ENCODE measurements at places on chromosomes 12 and 14. TPM values are rescaled to one million over a fixed set of nuclear protein-coding genes. Genes with fewer than 3 reads are reported as not detected.

DNA sequence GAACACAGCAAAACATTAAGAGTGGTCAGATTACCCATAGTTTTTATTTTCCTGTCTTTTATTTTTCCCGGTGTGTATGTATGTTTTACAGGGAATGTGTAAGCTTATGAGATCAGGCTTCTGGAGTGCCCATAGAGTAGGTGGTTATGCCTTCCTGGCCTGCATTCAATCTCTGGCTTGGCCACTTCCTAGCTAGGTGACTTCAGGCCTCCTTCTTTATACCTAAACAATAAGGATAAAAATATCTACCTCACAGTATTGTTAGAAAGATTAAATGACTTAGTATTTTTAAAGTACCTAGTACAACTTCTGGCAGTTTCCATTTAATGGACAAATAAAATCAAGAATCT is 42.4 kb downstream of the ITPR2 start:
- no peak for DNase-seq

DNA sequence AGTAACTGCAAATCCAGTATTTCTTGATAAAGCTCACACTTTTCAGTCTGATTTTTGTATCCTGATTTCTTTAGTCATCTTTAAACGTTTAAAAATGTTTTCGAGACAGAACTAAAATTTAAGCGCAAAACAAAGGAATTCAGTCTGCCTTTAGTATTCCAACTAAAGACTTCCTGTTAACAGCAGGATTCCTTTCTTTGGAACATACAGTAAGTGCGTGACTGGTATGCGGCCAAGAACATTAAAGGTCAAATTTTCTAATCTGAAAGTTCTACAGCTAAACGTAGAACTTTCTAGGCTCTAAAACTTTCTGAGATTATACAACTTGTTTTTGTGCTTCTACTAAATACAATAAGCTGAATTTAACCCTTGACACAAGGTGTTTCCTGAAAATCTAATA is 9.9 kb downstream of the SAV1 start:
- DNase-seq: no peak

- DNase-seq: no peak
Observed at GRCh38 chr14:36513451-36514277, 6.4 kb downstream of the NKX2-1 start.

DNA sequence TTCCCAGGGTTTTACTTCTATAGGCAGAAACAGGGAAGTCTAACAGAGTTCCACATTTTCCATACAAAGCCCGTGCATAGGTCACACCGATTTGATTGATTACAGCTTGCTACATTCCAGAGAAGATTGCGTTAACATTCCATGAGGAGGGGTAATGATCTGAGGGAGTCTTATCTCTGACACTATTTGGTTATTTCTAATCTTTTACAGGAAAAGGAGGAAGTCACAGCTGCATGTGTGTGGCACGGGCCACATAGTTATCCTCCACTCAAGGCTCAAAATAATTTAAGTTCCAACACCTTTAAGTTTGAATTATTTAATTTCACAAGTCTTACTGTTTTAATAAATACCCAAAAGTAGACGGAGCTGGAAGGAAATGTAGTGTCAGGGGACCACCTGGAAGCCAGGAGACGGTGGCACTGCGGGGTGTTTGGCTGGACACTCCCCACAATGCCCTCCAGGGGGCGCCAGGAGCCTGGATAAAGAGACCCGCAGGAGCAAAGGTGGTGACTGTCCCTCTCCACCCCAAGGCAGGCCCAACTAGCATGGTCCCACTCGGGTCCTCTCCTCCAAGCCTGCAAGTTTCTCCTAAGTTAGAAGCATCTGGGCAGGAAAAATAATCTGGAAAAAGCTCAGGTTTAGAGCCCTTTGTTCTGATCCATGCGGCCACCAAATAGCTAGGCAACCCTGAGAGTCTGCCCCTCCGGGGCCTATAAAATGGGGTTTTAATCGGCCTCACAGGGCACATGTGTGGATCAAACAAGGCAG is 20.2 kb downstream of the KRT8 start:
- no peak for DNase-seq

DNA sequence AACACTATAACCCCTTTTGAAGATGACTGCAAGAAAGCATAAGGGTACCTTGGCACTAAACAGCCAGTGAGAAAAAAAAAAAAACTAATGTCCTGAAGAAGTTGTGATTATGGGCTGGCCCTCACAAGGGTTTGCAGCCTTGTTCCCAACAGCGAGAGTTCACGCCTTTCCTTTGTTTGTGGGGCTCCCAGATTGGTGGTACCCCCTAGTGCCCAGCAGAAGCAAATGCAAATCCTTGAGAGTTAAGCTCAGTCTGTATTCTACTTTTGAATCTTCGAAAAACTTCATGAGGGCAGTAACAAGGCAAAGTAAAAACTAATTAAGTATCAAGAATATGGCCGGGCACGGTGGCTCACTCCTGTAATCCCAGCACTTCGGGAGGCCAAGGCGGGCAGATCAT is 238.9 kb upstream of the LMO3 start:
- DNase-seq: no peak

GRCh38 chr14:89479802-89480201 is 62.8 kb upstream of the FOXN3 start:
- no peak for DNase-seq

DNA sequence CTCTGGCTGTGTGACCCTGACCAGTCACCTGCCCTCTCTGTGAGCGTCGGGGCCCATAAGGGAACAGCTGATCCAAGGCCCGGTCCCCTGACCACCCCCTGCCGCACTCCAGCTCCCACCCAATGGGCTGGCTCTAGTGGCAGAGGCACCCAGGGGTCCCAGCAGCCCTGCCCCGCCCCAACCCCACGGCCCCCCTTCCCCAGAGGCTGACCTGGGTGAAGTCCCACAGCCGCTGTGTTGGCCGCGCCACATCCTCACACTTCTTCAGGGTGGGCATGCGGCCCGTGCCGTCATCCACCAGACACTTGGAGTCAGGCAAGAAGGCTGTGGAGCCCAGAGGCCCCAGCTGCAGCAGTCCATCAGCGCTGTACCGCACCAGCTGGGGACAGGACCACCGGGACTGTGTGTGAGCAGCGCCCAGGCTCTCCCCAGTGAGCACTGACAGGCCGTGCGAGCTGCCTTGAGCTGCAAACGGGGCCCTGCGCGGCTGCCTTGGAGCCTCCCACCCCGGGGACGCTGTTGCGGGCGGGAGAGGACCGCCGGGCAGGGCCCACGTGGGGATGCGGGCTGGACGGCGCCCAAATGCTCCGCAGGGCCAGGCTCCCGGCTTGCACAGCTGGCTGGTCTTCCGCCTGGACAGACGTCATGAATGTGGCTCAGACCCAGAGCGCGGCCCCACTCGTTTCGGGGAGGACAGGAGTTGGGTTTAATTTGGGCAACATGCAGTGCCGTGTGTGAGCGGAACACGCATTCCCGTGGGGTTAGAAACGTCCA is 53.5 kb downstream of the NOC4L start:
- DNase-seq: no peak

GRCh38 chr12:131830335-131830913 is 2.2 kb downstream of the MMP17 start:
- peak; percentile 54 for DNase-seq

DNA sequence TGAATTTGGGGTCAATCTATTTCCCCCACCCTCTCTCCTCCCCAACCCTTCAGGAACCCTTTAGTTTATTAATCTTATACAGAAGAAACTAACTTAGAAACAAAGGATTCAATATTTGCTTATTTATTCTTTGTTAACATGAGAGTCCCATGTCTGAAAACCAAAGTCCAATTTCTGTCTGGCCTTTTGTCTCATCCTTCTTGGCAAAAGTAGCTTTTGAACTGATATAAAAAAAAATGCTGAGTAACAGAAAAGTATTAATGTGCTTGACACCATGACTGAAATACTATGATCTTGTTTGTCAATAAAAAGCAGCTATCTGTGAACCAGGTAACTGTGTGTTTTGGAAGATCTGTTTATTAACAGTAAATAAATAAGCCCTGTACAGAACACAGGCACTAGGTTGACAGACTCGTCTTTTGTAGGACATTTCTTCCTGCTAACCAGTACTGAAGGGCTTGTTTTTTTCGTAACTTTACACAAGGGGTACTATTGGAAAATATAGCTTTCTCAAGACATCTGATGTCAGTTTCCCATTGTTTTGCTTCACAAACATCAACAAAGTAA is 10.8 kb downstream of the PIGH start:
- DNase-seq: no peak

GRCh38 chr14:82124511-82124910 is 590.9 kb upstream of the SEL1L start:
- DNase-seq: no peak

- DNase-seq: no peak
Observed at GRCh38 chr14:106505366-106505765, 979.0 kb downstream of the TMEM121 start.

GRCh38 chr12:58961166-58961565 is 40.9 kb upstream of the LRIG3 start:
- DNase-seq: no peak

- no peak for DNase-seq
Observed at GRCh38 chr14:29865299-29865698, 62.3 kb downstream of the PRKD1 start.

DNA sequence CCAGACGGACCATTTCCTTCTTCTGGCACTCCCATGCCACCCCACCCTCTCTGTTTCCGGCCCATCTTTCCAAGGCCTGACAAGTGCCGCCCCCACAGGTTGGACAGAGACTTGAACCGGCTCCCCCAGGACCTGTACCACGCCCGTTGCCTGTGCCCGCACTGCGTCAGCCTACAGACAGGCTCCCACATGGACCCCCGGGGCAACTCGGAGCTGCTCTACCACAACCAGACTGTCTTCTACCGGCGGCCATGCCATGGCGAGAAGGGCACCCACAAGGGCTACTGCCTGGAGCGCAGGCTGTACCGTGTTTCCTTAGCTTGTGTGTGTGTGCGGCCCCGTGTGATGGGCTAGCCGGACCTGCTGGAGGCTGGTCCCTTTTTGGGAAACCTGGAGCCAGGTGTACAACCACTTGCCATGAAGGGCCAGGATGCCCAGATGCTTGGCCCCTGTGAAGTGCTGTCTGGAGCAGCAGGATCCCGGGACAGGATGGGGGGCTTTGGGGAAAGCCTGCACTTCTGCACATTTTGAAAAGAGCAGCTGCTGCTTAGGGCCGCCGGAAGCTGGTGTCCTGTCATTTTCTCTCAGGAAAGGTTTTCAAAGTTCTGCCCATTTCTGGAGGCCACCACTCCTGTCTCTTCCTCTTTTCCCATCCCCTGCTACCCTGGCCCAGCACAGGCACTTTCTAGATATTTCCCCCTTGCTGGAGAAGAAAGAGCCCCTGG is 1.2 kb upstream of the CMTM5 start:
- DNase-seq: no peak

GRCh38 chr14:75915045-75915444 is 66.8 kb downstream of the TGFB3 start:
- DNase-seq: no peak

DNA sequence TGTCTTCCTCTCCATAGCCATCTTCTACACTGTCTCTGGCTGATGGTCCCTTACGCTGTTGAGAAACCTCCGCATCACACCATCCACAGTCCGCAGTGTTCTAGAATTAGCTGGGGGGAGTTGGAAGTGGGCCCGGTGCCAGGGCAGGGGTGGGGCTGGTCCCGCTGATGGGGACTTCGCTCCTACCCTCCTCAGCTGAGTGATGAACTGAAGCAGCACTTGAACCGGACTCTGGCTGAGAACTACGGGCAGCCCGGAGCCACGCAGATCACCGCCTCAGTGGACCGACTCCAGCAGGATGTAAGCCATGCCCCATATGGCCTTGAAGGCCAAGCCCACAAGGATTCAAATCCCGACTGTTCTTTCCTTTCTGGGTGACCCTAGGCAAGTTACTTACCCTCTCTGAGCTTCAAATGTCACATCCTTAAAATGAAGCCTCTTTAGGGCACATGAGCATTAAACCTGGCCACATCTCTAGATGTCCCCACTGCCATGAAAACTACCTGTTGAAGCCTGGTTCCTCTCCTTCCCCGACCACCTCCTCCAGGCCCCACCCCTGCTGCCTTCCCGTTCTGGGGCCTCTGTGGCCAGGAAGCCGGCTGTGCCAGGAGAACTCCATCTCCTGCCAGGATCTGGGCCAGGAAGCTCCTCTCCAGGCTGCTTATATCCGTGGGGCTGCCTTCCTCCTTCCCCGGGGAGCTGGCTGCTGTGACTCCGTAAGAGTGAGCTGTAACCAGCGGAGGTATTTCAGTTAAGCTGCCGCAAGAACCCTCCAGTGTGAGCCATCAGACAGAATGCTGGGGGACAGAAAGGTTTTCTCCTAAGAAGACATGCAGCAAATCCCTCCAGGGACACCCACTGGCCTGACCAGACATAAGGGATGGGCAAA is 53.1 kb downstream of the TSPAN11 start:
- no peak for DNase-seq

- DNase-seq: no peak
Observed at GRCh38 chr12:83018088-83018487, 331.4 kb downstream of the TMTC2 start.

- no peak for DNase-seq
Observed at GRCh38 chr12:95976416-95976832, 19.7 kb downstream of the HAL start.

DNA sequence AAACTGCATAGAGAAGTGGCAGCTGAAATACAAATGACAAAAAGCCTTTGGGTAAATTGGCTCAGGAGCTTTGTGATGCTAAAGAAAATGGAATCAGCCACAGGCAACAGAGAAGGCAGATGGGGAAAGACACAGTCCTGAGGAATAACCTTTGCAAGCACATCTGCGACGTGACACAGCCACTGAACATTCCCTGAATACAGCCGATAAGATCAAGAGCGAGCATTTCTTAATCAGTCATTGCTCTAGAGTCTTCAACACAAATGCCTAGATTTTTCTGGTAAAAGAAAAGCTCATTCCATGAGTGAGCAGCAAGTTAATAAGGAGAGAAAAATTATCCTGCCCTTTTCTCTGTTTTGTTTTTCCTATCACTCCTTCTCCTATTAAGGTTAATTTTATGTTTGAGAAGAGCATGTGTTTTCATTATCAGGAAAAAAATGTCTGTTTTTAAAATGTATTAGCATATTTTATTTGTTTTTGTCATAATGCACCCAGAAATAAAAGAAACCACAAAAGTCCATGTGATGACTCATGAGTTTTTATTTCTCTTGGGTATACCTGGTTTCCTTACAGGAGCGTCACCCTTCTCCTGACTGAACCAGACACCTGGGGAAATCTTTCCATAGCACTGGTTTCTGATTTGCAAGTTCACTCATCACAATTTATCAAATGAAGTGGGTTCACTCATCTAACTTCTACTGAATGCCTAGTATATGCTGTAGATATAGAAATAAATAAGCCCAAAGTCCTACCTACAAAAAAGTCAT is 45.4 kb upstream of the PCED1B start:
- DNase-seq: no peak

GRCh38 chr14:58463147-58463546 is 35.6 kb downstream of the KIAA0586 start:
- no peak for DNase-seq

GRCh38 chr14:24278424-24278823 is 7.0 kb upstream of the RABGGTA start:
- DNase-seq: no peak

DPF3 gene
- polyA plus RNA-seq: 4.5 TPM

CD27 gene
- polyA plus RNA-seq: 1.6 TPM

C14orf39 gene
- 0.47 TPM for polyA plus RNA-seq

ZC2HC1C gene
- 7.1 TPM for polyA plus RNA-seq

TEX52 gene
- 2.6 TPM for polyA plus RNA-seq

NRDE2 gene
- 18.8 TPM for polyA plus RNA-seq

EIF4B gene
- 470 TPM for polyA plus RNA-seq

GLS2 gene
- 0.83 TPM for polyA plus RNA-seq

REC8 gene
- polyA plus RNA-seq: 52.4 TPM

PTGDR gene
- polyA plus RNA-seq: 0.64 TPM

FGD4 gene
- polyA plus RNA-seq: 15.3 TPM

WNT5B gene
- polyA plus RNA-seq: 9.1 TPM
